Caki2 (cell line): ENCODE measurements at places on chromosomes 4 and X. TPM values are rescaled to one million over a fixed set of nuclear protein-coding genes. Genes with fewer than 3 reads are reported as not detected.
A peak's percentile ranks its signal among the peaks of the same experiment; 100 is the strongest.

- no peak for DNase-seq
Measured at GRCh38 chr4:114136069-114136468, 156.6 kb upstream of the ARSJ start.

- DNase-seq = no peak
Measured at GRCh38 chrX:154064637-154065435, 32.7 kb downstream of the MECP2 start.

DNA sequence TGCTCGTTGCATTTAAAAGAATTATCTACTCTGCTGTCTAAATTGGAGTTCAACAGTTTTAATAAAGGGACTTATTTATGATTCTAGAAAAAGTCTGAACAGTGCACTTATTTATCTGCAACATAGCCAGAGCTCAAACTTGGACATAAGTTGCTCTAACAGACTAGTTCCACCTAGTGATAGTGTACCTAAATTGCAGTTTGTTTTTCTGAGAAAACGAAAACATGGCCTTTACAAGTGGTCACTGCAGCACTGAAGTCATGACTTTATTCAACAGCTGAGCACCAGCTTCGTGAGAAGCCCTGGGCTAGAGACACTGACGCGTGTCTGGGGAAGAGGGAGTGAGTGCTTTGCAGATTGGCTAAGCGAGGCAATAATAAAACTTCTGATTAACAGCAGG is 77.3 kb upstream of the IGSF1 start:
- no peak for DNase-seq

Gene CENPVL1
- not detected in 2 replicates for total RNA-seq

Gene ATRX
- 9.4 and 29.2 TPM in 2 replicates for total RNA-seq

DNA sequence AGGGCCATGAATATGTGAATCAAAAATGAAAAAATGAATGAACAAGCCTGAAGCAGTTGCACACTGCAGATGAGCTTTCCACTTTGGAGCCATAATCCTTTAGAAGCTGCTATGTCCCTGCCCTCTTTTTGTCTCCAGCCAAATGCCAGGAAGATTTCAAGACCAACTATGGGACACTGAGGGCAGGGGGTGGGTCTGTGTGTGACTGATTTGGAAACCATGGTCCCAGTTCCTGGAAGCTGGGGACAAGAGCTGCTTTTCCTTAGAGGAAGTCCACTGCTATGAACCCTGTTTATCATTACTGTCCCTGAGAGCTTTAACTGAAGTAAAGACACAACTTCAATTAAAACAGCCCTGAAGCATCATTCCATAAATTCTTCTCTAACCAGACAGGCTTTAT is 153.9 kb upstream of the GPC4 start:
- no peak for DNase-seq

Gene IL21
- not detected in 2 replicates for total RNA-seq

DNA sequence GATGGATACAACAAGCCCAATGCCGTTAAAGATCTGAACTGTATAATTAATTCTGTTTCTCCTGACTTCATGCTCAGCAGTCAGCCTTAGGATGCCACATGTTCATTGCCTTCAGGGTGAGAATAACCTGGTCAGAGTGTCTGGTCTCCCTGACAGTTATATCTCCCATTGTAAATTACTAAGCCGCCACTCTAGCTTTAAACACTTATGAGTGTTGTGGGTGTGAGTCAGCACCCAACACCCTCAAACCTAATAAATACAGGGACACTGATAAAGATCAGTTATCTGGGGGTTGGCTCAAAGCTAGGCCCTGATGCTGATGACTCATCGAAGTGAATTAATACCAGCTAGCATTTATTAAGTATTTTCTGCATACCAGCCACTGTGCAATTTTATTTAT is 64.9 kb upstream of the DYNLT3 start:
- peak; percentile 65 for DNase-seq

DNA sequence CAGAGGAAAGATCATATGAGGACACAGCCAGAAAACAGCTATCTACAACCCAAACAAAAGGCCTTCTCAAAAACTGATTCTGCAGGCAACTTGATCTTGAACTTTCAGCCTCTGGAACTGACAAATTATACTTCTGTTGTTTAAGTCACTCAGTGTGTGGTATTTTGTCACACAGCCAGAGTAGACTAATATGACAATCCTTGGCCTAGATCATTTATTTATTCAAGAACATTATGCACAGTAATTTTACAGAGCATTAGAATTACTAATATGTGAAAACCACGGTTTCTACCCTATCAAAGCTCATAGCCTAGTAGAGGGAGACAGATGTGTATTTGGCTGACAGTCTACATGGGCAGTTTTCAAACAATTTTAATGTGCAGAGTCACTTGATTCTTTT is 167.8 kb upstream of the PCDH18 start:
- no peak for DNase-seq

Gene FGG
- total RNA-seq = not detected in 2 replicates

GRCh38 chr4:186726426-186727168 is 2.9 kb upstream of the FAT1 start:
- DNase-seq = peak; percentile 94

Gene TLR2
- total RNA-seq = 0.23 and 0.44 TPM in 2 replicates
